ENCODE measurements at places on chromosomes 5 and 9.

GRCh38 chr9:136367296-136368145 is 4.0 kb upstream of the DNLZ start:
- DNase-seq, result no peak

GRCh38 chr9:98860871-98861293 is 53.4 kb downstream of the GALNT12 start:
- DNase-seq, result no peak

- no peak for DNase-seq
These were observed 67.8 kb downstream of the PTCD2 start for GRCh38 chr5:72387985-72388384.

GRCh38 chr5:172493461-172493860 is 39.1 kb upstream of the SH3PXD2B start:
- no peak for DNase-seq

- DNase-seq, result no peak
These were observed 5.4 kb downstream of the RAD17 start for GRCh38 chr5:69374911-69375446.

DNA sequence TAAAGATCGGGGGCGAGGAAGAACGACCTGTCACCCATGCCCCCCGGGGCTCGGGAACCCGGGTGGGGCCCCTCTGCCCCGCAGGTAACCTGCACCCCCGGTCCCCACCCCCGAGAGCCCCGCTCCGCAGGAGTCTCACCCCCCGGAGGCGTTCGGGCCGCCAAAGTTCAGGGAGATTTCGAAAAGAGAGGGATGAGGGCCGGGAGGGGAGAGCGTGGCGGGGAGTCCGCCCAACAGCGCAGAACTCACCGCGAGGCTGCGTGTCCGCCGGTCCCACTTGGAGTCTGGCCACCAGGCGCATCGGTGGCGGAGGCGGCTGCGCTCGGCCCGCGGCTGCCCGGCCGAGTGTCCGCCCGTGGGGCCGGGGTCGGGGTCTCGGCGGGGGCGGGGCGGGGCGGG is at the start of gene PHF19:
Gene PHF19 (minus strand): TSS at position 347 of the 399 bp plus-strand sequence. CDS start 2,447 bp downstream, outside the sequence.
- peak; percentile 52 for DNase-seq

DNA sequence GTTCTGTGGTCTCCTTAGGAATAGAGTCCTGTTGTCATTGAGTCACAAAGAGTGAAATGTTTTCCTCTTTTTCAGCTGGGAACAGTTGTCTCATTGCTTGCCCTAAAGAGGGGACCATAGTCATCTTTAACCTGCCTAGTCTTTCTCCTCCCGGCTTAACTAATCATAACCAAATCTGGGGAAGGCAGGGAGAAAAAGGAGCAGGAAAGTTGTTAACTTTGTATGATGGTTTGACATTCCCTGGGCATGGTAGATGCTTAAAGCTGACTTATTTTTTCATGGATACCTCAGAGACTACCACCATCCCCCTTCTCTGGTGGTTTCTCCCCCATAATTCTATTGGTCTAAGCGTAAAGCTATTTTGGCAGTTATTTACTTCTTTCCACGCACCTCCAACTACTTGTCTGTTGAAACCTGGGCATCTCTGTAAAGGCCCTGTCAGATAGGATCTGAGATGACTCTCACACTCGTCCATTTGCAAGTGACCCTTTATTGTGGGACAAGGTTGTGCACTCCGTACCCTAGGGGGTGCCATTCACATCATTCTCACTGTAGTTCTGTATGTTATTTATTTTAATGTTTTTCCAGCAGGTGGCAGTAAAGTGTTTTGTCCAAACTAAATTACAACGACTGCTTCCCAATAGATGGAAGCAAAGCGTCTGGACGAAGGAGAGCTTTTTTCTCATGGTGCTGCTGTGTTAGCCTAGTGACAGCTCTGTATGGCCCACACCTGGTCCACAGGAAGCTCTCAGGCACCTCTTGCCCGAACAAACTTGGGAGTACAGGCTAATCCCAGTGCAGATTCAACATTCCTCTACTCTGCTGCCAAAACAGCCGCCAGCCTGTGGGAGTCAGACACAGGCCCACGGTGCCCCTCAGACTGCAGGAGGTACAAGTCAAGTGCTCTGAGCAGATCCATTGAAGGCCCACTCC is 3.0 kb upstream of the FAM13B start:
- DNase-seq, result peak; percentile 33

DNA sequence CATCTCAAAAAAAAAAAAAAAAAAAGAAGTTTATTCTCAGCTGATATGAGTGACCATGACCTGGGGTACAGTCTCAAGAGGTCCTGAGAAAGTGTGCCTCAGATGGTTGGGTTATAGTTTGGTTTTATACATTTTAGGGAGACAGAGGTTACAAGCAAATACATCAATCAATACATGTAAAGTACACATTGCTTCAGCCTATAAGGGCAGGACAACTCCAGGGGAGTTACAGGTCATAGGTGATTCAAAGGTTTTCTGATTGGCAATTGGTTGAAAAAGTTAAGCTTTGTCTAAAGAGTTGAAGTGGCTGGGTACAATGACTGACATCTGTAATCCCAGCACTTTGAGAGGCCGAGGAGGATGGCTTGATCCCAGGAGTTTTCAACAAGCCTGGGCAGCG is 2.3 kb upstream of the GMCL2 start:
- no peak for DNase-seq

GRCh38 chr5:74107899-74108298 is 481.9 kb downstream of the ARHGEF28 start:
- DNase-seq, result no peak

GRCh38 chr5:54745599-54745998 is 228.0 kb downstream of the SNX18 start:
- no peak for DNase-seq

DNA sequence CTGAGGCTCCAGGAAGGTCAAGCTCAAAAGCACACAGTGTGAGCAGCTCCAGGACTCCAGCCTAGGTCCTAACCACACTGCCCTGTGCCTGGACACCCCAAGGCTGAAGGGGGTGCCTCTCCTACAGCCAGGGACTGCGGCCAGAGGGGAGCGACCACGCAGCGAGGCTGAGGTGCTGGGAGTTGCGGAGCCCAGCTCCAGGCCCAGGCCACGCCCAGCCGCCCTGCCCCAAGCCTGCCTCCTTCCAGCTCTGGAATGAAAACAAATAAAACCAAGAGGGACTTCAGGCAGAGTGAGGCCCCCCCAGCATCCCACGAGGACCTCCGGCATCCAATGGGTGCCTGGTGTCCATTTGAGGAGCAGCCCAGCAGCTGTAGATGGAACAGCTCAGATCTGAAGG is 15.2 kb downstream of the VAV2 start:
- DNase-seq, result no peak

GRCh38 chr5:73215531-73215890 is 42.5 kb downstream of the TMEM174 start:
- no peak for DNase-seq

DNA sequence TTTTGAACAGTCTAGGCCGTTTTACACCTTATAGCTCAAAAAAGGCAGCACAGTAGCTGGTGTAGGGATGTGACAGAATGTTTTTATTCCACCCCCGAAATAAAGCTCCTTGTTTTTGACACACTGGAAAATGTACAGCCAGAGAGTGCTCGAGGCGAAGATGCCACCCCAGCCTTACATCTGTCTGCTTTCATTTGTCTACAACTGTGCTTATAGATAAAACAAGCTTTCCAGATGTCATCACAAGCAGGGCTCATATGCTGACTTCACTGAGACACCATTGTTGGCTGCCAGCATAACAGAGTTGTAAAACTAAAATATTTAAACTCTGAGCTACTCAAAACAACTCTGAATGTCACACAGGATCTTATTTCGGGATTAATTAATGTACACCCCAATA is 386.3 kb downstream of the BNC2 start:
- no peak for DNase-seq

- DNase-seq, result no peak
These were observed 16.5 kb downstream of the ASS1 start for GRCh38 chr9:130461218-130461630.

DNA sequence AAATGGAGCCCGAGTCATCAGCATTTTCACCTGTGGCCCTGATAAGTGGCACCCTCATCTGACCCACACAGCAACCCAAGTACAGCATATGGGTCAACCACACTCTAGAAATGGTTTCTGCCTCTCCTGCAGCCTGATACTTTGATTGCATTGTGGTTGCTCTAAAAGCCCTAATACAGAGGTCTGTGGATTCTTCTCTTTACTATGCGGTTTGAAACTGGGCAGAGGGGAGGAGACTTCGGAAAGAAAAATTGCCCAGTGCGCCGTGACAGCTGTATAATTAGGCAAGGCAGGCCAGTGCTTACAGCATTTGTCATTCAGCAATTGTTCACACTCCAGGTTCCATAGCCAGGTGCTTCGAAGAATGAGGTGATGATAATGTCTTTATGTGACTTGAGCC is 361.0 kb downstream of the NFIB start:
- DNase-seq, result no peak

GRCh38 chr9:136056546-136057235 is 38.4 kb downstream of the NACC2 start:
- no peak for DNase-seq

- no peak for DNase-seq
These were observed 21.0 kb downstream of the CSF1R start for GRCh38 chr5:150065346-150065745.

- DNase-seq, result no peak
These were observed at the start of gene FIBCD1 for GRCh38 chr9:130938652-130939404. Gene FIBCD1, minus strand, starts transcription at chr9:130939247. Its CDS starts 640 bp downstream, at chr9:130938607.

DNA sequence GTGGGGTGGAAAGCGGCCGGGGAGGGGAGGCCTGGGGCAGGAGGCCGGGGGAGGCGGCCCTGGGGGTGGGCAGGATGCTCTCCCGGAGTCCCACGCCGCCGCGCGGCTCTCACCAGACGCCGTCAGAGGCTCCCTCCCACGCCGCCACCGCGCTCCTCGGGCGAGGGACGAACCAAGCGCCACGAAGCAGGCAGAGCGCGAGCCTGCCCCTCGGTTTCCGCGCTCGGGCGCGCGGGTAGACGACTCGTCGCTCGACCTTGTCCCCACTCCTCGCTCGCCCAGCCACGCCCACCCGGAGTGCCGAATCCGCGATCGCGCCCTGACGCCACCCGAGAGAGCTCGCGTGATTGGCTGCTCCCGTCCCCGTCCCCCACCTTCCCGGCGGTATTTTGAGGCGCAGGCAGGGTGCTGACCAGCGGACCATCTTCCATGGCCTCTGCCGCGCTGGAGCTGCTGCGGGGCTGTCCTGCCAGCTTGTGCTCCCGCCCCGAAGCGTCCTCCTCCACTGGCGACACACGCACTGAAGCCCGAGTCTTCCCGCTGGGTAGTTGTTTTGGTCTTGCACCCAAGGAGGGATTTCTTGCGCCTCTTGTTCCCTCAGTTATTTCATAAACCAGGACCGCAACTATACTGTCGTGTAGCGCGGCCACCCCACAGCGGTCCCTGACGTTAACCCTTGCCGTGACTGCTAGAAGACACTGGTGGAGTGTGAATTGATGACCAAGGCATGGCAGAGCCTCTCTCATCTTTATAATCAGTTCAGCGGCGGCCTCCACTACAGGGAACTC is at the start of gene GNE:
Gene GNE (minus strand): TSS at position 241 of the 788 bp plus-strand sequence. CDS start 9,093 bp downstream, outside the sequence.
- peak; percentile 98 for DNase-seq

DNA sequence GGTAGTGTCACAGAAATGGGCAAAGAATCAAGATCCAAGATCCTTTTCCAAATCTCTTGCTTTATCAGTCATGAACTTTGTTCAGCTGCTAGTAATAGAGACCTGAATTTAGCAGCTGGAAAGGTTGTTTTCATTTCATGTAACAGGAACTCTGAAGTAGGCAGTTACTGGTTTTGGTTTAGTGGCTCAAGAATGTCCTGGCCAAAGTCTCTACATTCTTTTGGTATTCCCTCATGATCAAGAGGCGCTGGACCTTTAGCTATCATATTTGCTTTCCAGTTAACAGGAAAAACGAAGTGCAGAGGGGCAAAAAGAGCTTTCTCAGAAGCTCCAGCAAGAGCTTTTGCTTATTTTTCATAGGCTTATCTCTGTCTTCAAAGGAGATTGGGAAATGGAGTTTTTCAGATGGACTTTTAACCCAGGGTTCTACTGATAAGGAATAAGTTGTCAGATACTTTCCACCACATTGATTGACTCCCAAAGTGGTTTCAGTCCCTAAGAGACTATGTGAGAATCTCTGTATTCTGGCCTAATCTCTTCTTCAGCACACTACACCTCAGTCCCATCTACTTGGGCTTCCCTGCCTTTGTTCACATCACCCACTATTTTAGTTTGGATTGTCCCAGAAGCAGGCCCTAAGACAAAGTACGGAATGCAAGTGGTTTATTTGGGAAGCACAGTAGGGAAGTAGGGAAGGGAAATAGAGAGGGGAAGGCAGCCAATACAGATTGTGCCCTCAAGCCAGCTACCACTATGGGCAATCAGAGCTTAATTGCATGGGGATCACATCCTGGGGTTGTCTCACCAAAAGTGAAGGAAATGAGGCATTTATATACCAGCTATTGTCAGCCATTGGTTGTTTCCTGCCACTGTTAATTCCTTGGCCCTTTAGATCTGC is 359.3 kb downstream of the LRRC70 start:
- no peak for DNase-seq

DNA sequence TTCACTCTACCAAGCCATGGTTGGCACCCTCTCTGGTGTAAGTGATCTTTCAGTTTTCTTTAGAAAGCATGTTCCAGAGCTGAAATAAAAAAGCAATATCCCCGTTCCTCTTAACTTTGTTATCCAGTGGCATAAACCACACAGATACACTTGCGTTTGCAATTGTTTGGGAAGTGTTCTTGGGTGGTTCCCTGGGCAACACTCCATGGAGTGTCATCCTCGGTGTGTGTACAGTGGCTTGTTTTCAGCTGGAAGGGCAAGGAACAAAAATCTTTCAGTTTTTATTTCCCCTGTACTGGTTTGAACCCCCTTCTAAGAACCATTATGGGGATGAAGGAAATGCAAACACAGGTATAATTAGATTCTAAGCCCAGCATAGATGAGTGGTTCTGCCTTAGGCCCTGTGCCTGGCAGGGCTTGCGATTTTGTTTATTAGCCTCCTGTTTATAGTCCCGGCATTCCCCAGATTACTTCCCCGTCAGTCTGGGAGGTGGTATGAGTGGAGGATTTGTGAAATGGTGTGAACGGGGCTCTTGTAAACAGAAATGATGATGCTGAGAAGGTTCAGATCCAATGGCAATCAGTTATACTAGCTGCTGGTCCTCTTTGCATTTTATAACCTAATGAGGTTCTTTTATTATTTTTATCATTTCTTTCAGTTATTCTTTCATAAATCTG is 76.0 kb upstream of the CD180 start:
- DNase-seq, result no peak

GRCh38 chr9:123872710-123873109 is 57.2 kb downstream of the DENND1A start:
- DNase-seq, result no peak

GRCh38 chr5:43312699-43313034 is 545 bp downstream of the HMGCS1 start:
- no peak for DNase-seq

DNA sequence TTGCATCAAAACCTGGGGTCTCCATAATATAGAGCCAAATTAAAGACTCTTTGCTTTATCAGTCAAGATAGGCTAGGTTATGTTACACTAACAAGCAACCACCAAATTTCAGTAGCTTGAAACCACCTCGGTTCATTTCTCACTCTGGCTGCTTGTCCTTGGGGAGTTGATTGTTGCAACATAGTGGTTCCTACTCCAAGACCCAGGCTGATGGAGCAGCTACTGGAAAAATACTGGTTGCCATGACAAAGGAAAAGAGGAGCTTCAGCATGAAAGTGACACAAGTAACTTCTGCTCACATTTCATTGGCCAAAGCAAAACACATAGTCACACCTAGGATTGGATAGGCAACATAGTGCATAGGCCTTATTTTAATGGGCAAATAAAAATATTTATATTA is 18.5 kb upstream of the RCL1 start:
- DNase-seq, result no peak
